ENCODE measurements at places on chromosomes 4 and X.

DNA sequence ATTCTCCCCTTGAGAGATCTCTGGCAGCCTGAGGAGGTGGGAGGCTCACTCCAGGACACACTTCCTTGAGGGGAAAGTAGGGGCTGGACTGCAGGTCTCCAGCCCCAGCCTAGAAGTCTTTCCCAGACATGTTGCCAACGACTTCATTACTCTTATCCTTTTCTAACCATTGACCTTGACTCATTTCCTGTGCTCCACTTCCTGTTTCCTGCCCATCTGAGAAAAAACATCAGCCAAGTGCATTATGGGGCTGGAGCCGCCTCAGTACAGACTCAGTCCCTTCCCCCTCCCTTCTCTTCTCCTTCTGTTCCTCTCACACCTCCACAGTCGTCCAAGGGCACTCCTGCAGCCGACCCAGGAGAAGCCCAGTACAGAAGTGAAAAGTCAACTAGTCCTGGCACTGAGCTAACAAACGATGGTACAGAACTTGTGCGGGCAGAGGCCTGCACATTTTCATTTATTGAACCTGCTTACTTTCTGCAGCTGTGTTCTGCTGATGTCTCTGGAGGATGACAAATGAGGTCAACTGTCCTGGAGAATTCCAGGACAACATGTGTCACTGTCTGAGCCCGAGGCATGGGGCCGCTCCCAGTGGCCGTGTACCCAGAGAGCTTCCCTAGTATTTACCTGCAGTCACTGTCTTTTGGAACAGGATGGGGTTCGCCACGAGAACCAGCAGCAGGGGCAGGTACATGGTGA is 20.1 kb downstream of the GPR143 start:
- DNase-seq, result no peak

DNA sequence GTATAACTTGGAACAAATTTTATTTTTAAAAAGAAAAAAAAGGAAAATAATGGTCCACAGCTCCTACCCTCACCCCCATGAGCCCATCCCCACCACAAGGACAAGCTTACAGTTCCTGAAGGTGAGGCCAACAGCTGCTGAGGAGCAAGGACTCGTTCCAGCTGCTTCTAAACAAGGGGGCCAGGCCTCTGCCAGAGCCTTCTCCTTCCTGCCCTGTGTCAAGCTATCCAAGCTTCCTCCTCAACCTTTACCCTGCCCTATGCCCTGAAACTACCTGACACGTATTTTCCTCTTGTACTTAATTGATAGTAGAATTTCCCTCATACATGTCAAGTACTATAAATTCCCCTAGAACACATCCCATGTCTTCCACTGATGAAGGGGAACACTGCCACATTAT is 8.8 kb downstream of the SH3D19 start:
- DNase-seq, result no peak

DNA sequence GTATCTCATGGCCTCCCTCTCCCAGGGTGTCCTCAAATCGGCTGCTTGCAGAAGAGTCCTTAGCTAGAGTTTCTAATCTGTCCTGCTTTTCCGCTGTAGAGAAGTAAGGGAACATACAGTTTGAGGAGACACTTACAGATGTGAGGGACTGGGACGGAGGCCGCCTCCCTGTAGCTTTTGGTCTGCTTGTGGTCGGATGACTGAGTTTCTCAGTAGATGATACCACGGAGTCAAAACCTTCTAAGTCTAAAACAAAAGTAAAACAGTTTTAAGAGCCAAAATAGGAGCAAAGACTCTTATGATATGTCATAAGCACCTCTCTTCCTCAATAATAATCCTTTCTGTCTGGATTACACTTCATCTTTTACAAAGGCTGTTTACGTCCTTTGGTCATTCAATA is 34.5 kb upstream of the MAP3K15 start:
- DNase-seq, result no peak

- no peak for DNase-seq
Measured at GRCh38 chrX:121635141-121635540, 587.7 kb downstream of the GLUD2 start.
